ENCODE measurements at places on chromosomes 16 and 17.
A peak's percentile ranks its signal among the peaks of the same experiment; 100 is the strongest.

DNA sequence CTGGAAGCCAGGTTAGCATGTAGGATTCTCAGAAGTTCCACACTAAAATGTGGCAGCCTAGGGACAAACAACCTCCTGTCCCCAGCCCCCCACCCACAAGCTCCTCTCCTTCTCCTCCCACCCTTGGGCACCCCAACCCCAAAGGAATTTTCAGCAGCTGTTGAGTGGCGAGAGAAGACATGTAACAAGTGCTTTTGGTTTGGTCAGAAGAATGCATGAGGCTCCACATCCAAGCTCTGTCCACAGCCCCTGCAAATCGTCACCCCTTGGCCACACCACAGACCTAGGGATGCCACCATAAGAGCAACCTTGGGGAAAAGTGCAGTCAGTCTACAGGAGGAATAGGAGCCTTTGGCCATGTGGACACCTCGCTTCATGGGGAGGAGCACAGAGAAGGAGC is 11.9 kb upstream of the RAB37 start:
- no peaks in the 10 kb centered on the region for H3K36me3 ChIP-seq
- H3K4me1 ChIP-seq = peaks cover 12% of the 10 kb centered on the region
- no peak overlapping the region for H3K4me3 ChIP-seq
- H3K27ac ChIP-seq = no peak overlapping the region
- no peak for DNase-seq
- no peaks in the 10 kb centered on the region for H3K27me3 ChIP-seq

DNA sequence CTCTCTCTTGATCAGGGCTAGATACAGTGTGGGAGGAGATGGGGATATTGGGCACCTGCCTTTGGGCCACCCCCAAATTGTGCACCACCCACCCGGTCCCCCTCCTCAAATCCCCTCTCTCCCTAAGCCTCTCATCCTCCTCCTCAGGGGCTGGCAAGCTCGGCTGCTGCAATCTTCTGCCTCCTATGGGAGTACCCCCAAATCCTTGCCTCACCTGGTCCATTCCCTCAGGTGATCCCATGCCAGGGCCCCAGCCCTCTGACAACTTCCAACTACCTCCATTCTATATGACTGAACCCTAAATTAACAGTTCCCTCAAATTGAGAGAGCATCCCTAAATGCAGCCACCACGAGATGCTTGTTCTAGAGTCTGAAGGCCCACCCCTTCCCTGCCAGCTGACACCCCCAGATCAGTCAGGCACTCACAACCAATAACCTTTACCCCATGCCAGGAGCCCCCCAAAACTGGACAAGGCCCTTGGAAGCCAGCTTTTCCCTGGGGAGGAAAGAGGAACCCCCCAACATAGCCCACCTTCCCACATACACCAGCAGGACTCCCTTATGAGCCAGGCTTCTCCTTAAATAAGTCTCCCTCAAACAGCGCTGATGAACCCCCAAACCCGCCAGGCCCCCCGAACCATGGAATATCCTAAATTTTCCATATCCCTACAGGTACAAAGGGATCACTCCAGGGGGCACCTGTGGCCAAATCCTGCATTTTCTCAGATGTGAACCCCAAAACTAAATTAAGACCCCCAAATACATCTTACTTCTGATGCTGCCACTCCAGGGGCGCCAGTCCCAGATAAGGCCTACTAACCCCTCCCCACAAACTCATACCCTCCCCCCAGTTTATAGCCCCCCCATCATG is 3.2 kb downstream of the DLG4 start:
- H3K27ac ChIP-seq = peak overlapping the region; percentile 44
- peak overlapping the region; percentile 5 for H3K4me3 ChIP-seq
- no peaks in the 10 kb centered on the region for H3K27me3 ChIP-seq
- peaks cover 84% of the 10 kb centered on the region for H3K4me1 ChIP-seq

DNA sequence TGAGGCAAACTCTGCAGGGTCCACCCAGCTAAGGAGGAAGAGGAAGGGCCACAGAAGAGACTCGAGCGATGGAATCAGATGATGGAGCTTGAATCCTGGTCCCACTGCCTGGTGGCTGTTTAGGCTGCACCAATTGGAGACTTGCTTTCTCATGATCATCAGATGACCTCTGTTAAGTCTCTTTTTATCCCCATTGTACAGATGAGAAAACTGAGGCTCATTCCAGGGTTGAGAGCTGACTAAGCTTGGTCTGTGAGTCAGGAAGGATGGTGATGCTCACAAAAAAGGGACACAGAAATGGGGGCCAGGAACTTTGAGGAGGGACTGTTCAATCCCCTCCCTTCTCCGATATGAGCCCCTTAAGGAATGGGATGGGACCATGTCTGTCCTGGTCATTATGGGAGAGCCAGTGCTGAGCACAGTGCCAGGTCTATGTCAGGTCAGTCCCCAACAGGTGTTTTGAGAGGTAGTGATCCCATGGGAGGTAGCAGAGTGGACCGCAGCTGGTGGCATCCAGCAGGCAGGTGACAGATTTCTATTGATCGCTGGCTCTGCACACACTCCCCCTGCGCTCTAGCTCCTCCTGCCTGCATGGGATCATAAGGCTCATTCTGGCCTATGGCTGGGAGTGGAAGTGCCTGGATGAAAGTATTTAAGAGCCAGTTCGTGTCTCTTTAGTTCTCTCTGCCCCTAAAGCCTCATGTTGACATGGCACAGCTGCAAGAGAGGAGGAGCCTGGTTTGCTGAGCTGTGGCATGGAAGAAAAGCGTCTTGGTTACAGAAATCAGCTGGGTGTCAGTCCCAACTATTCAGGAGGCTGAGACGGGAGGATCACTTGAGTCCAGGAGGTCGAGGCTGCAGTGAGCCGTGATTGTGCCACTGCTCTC is 27.2 kb downstream of the SNX20 start:
- H3K4me3 ChIP-seq = no peak overlapping the region
- DNase-seq = no peak
- no peaks in the 10 kb centered on the region for H3K4me1 ChIP-seq
- H3K27me3 ChIP-seq = no peaks in the 10 kb centered on the region

DNA sequence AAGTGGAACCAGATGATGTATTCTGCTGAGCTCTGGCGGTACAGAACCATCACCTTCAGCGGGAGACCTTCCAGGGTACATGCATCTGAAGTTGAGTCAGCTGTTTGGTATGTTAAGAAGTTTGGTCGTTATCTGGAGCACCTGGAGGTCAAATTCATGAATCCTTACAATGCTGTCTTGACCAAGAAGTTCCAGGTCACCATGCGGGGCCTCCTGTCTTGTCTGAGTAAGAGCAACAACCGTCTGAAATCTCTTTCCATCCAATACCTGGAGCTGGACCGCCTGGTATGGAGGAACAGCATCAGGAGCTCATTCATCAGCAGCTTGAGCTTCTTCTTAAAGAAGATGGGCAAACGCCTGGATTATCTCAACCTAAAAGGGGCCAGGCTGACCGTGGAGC is 4.0 kb downstream of the FBXO39 start:
- no peak overlapping the region for H3K4me3 ChIP-seq
- H3K36me3 ChIP-seq = no peaks in the 10 kb centered on the region
- peaks cover 7% of the 10 kb centered on the region for H3K4me1 ChIP-seq
- H3K27me3 ChIP-seq = peaks cover 33% of the 10 kb centered on the region
- no peak overlapping the region for H3K27ac ChIP-seq

GRCh38 chr17:9299695-9300094 is 275.9 kb downstream of the STX8 start:
- DNase-seq = no peak
- H3K4me1 ChIP-seq = no peaks in the 10 kb centered on the region
- peaks cover 3% of the 10 kb centered on the region for H3K36me3 ChIP-seq
- no peak overlapping the region for H3K27ac ChIP-seq

- H3K36me3 ChIP-seq = no peaks in the 10 kb centered on the region
- H3K27me3 ChIP-seq = no peaks in the 10 kb centered on the region
- no peak overlapping the region for H3K27ac ChIP-seq
- peaks cover 37% of the 10 kb centered on the region for H3K4me1 ChIP-seq
- H3K4me3 ChIP-seq = no peak overlapping the region
- DNase-seq = peak; percentile 71
Measured at GRCh38 chr16:89841275-89841674, 13.0 kb downstream of the SPIRE2 start.

DNA sequence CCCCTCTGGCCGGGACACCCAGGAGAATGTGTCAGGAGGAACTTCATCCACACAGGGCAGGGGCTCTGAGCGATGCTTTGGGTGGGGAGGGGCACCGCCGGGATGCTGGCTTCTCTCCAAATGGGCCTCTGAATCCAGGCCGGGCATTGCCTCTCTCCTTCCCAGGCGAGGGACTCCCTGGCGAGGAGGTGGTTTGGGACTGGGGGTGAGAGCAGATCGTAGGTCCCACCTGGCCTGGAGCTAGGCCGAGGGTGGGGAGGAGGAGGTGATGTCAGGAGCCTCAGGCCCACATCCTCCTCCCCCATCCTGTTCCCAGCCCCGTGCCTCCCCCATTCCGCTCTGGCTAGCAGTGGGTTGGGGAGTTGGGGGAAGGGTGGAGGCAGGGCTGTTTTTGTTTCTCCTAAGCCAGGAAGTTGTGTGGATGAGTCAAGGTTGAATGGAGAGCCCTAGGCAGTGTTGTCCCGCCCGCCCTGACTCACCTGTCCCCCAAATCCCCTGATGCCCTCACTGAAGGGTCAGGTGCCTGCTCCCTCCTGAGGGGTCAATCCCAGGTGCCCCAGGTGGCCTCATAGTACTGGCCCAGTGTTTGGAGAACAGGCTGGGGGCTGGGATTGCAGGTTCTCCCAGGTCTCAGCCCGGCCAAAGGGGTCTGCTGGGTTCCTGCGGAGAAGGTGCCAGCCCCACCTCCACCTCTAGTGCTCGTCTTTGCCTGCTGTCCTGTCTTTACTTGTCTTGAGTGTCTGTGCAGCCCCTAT is 2.8 kb downstream of the GRB7 start:
- peaks cover 10% of the 10 kb centered on the region for H3K27me3 ChIP-seq
- H3K36me3 ChIP-seq = no peaks in the 10 kb centered on the region
- H3K4me1 ChIP-seq = peaks cover 24% of the 10 kb centered on the region
- H3K4me3 ChIP-seq = no peak overlapping the region
- H3K27ac ChIP-seq = no peak overlapping the region
- no peak for DNase-seq

DNA sequence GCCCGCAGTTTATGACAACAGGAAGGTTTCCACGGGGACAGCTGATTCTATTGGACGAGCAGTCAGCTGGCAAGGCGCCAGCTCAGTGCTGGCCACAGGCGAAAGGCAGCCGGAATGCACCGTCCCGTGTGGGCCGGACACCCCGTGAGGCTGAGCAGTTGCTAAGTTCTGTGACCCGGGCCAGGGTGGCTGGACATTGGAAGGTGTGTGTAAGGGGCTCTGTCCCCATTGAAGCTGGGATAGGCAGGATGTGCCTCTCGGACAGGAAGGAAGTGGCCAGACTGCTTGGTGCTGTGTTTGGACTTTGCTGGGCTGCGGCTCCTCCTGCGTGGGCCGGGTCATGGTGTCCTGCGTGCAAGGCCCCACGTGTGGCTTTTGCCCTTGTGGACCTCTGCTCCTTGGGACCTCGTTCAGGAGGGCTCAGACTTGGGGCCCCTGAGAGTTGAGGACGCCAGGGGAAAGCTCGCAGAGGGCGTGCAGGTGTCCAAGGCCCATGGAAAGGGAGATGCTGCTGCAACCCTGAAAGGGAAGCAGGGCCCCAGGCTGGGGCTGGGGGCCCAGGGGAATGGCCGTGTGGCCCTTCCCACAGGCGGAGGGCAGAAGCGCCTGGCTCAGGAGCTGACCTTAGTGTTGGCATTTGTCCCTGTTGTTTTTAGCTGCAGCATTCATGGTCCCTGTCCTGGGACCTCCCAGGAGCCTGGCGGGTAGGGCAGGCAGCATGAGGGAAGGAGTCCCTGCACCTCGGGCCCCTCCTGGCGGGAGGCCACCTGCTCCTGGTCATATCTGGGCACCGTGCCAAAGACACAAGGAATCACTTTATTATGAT is 10.0 kb downstream of the BAIAP2 start:
- H3K4me1 ChIP-seq = peaks cover 14% of the 10 kb centered on the region
- no peaks in the 10 kb centered on the region for H3K27me3 ChIP-seq
- DNase-seq = no peak

- peak; percentile 65 for DNase-seq
- peak within 1 kb of the TSS; percentile 63 for H3K4me3 ChIP-seq
- H3K36me3 ChIP-seq = no peaks in the 10 kb centered on the region
- peaks cover 47% of the 10 kb centered on the region for H3K4me1 ChIP-seq
Measured at GRCh38 chr16:720990-721764, at the start of gene ANTKMT. Gene ANTKMT (plus strand): TSS chr16:721146. CDS start chr16:721275, 129 bp downstream.

- no peak overlapping the region for H3K4me3 ChIP-seq
- H3K27me3 ChIP-seq = no peaks in the 10 kb centered on the region
- peak overlapping the region; percentile 3 for H3K27ac ChIP-seq
Measured at GRCh38 chr17:80751946-80752581, 207.4 kb downstream of the RPTOR start.

All from CD4-positive, alpha-beta T cell (primary cell).